Activated T-cell treated with anti-CD3 and anti-CD28 coated beads, Interleukin-2, amount 50 U/mL, for 1 hour (primary cell): ENCODE measurements at places on chromosomes 6 and 20.
A peak's percentile ranks its signal among the peaks of the same experiment; 100 is the strongest.

DNA sequence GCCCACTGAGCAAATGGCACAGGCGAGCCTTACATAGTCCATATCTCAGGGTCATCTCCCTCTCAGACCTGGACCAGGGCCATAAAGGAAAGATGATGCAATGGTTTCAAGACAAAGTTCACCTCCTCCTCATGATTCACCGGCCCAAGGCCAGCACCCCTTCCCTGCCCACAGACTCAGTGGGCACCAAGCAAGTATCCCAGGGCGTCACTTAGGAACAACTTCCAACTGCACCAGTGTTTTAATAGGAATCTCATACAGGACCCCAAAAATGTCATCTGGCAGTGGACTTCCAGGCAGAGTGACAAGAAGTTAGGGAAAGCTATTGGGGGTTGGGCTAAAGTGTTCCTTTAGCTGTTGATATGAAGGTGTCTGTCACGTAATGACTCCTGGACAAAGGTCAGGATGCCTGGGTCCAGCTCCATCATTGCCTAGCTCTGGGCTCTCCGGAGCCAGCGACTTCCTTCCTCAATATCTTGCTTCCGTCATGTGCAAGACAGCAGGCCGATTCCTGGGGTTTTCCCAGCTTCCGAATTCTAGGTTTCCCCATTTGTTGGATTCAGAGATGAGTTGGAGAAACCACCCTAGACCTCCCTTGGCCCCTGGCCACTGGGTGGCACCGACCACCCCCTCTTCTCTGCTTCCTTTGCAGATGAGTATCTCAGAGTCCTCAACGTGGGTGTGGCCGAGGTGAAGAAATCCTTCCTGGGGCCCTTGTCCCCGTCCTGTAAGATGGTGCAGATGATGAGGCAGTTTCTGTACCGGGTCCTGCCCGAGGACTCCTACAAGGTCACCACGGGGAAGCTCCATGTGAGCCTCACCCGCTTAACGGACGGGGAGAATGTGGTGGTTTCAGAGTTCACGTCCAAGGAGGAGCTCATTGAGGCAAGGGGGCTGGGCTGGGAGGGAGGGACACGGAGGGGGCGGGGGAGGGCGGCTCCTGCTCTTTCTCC lies 21.1 kb downstream of the PNPLA1 start:
- no peak for DNase-seq

DNA sequence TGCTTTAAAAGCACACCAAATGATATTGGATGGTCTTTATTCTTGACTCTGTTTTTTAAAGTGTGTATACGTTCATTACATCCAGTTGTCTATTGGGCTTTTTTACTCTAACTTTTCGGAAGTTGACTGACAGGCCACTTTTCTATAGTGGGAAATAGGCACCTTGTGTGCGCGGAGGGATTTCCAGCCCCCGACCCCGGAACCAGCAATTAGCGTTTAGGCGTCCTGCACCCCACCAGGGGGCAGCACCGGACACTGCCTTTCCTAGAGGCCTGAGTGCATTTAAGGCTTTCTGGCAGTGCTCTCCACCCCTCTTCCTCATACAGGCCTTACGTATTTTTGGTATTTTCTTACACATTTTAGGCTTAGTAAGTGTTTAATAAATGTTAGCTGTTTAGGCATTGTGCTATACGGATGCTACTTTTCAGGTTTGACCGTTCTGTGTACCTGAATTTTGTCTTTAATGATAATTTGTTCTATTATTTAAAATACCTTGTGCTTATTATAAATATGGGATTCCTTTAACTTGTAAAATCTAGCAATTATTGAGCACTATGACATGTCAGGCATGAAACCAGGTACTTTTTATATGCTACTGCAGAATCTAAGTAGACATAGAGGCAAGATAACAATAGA lies 231.8 kb downstream of the BCKDHB start:
- DNase-seq, result peak; percentile 59

DNA sequence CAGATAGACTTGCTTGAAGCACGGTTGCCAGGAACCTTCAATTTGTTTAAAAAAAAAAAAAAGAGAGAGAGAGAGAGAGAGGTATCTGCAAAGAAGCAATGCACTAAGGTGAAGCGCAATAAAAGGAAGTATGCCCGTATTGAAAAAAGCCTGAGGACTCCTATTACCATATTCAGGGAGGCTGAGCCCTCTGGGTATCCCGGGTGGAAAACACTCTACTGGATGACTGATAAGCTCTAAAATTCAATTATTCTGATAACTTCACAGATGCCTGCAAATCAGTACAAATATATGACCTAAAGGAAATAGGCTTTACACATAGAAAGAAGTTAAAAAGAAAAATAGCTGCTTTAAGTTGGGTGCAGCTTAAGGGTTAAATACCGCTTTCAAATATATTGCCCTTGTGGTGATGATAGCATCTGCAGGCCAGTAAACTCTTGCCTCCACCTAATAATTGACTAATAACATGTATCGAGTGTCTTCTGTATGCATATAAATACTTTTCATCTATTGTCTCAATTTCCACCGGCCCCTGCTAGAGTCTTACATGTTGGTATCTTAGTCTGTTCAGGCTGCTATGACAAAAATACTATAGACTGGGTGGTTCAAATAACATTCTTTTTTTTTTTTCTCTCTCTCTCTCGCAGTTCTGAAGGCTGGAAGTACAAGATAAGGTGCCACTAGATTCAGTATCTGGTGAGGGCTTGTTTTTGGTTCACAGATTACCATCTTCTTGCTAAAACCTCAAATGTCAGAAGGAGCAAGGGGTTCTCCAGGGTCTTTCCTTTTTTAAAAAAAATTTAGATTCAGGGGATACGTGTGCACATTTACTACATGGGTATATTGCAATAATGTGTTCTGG lies 187.4 kb upstream of the JARID2 start:
- no peak for DNase-seq

DNA sequence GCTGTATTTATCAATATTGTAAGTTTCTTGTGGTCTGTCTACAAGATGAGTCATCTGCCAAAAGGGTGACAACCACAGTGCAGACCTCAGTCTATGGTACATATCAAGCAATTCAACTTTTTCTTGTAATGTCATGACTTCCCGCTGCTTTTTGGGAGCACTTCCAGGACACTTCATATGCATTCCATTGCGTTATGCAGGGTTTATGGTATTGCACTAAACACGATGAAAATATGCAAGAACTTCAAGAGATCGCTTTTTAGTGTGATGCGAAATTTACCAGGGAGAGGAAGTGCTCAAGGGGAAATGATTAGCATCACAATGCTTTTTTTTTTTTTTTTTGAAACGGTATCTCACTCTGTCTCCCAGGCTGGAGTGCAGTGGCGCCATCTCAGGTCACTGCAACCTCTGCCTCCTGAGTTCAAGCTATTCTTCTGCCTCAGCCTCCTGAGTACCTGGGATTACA lies 166.5 kb downstream of the TFAP2A start:
- no peak for DNase-seq

DNA sequence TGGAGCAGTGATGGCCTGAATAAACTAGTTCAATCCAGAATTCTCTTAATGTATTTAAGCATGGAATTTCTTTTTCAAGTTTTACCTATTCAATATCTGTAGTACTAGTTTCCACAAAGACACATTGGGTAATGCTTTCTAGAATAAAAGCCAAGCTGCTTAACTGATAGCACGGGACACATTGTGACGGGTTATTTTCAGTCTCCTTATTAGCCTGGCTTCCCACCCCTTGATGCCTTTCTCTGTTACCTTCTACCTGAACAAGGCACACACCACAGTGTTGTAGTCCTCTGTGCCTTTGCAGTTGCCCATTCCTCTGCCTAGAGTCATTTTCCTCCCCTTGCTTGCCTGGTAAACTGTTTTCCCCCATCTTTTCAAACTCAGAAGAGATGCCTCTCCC lies 139.1 kb downstream of the HDGFL1 start:
- no peak for DNase-seq

DNA sequence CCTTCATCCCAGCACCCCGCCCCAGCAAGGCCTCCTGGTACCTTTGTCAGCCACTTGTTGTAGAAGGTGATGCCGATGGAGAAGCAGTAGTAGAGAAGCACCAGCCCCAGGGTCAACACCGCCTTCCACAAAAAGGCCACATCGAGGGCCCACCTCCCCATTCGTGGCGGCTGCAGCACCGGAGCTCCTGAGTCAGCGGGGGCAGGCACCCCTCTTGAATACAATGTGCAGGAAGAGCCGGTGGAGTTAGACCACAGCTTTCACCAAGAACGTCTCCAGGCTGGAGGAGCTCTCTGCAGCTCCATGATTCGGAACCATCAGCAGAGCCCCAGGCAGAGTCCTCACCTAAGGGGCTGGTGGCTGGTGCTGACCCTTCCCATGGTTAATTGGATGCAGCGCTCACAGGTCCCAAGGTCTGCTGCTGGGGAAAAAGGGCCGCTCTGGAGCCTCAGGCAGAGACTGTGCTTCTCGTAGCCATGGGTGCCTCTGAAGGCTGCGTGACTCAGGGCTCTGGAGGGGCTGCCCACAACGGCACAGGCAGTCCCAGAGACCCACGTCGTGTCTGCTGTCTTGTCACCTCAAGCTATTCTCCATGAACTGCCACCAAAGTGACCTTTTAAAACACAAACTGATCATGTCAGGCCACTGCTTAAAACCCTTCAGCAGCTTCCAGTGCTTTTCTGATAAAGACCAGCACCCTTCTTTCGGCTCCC lies 47.9 kb downstream of the ELMO2 start:
- DNase-seq, result no peak

DNA sequence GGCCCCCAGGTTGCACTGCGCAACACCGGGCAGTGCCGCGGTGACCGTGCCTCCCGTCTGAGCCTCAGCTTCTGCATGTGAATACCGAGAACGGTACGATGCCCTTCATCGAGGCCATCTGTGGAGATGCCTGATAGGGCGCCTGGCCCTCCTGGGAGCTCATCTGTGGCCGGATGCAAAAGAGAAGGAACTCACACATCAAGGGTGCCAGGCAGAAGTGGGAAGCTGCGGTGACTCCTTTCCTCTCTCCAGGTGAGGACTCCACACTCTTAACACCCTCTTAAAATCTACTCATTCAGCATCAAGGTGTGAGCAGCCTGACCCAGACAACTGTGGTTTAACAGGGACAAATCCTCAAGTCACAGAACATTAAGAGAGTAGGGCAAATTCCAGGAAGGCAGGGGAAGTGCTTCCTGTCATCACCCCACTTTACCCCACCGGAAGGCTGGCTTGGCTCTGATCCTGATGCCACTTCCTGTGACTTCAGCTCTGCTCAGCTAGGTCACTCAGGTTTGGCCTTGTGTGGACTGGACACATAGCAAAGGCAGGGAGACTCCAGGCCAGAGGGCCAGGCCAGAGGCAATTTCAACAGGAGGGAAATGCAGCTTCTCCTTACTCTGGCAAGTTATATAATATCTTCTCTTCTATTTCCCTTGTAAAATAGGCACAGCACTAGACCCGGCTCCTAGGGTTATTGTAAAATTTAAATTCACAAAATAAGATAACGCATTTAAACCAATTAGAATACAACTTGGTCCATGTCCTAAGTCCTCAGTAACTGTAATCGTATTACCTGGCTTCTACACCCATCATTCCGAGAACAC lies 69.4 kb downstream of the CPNE5 start:
- DNase-seq, result no peak
